ENCODE measurements at places on chromosomes 3 and 15.

DNA sequence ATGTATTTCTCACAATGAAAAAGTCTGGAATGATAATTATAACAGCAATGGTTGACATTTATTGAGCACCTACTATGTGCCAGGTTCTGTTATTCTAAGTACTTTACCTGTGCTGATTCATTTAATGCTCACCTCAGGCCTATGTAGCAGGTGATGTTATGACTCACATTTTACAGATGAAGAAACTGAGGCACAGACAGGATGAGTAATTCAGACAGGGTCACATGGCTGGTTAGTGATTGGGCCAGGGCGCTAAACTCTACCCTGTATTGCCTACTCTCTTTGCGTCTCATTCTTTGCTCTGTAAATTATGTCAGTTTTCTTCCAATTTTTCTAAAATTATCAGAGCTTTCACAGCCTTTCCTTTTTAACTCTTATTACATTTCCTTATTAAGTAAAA, 98.3 kb downstream of the PIK3R4 start:
- no peak for DNase-seq

DNA sequence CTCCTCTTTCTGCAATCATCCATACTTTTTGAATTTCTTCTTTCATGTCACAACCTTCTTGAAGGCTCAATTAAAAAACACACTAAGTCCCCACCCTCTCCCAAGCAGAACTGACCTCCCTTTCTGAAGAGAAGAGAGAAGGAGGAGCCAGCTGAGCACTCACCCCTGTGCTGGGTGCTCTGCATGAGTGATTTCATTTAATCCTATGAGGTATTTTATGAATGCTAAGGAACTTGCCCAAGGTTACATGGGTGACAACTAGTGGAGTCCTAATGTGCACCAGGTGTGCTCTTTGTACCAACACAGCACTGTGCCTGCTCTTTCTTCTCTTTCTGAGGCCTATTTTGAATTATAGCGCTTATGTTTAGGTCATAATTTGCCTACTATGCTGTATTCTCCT, 135.6 kb downstream of the DUT start:
- no peak for DNase-seq

- peak; percentile 87 for DNase-seq
Observed at GRCh38 chr3:128584412-128585020, 66.1 kb downstream of the RPN1 start.

DNA sequence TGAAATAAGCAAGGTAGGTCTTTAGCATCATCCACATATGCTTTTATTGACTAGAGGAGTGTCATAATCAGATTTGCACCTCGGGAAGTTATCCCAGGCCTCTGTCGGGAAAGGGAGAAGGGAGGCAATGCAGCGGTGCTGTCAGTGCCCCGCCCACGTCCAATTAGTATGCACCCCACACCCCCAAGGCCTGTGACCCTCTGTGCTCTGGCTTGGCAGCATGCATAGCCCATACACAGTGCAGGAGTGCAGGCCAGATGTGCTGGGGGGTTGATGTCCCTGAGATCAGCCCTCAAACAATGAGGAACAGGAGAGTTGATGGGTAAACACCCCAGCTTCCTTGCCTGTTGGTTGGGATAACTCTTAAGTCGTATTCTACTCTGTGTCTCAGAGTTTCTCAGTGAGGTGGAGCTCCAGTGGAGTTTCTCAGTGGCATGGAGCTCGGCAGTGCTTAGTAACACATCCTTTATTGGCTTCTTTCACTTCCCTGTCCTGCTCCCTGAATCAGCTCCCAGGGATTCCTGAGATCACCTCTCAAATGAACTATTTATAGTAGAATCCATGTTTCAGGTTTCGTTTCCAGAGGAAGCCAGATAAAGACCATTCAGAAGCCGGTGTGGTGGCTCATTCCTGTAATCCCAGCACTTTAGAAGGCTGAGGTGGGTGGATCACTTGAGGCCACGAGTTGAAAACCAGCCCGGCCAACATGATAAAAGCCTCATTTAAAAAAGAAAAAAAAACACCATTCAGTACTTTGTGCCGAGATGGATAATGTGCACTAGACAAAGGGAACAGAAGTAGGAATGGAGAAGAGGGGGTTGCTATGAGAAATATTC, 26.7 kb upstream of the NDUFB4 start:
- DNase-seq: no peak

DNA sequence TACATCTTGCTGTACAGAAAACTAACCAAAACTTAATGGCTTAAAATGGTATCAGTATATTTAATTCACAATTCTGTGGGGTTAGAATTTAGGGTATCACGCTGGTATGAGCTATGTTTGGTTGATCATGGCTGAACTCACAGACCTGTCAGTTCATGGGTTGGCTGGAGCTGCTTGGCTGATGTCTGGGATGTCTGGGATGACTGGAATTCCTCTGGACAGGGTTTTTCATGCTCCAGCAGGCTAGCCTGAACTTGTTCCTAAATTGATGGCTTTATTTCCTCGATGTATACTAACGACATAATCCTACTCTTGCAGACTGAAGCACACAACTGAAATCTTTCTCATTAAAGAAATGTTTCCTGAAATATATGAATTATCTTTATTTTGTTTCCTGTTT, 338.9 kb upstream of the GBE1 start:
- DNase-seq: no peak

GRCh38 chr3:160400030-160400701, 716 bp downstream of the SMC4 start:
- peak; percentile 54 for DNase-seq

- DNase-seq: no peak
Observed at GRCh38 chr15:55151631-55152030, 45.1 kb downstream of the RSL24D1 start.

All from NCI-H1105 (cell line).